ENCODE measurements at places on chromosomes 4 and X.

DNA sequence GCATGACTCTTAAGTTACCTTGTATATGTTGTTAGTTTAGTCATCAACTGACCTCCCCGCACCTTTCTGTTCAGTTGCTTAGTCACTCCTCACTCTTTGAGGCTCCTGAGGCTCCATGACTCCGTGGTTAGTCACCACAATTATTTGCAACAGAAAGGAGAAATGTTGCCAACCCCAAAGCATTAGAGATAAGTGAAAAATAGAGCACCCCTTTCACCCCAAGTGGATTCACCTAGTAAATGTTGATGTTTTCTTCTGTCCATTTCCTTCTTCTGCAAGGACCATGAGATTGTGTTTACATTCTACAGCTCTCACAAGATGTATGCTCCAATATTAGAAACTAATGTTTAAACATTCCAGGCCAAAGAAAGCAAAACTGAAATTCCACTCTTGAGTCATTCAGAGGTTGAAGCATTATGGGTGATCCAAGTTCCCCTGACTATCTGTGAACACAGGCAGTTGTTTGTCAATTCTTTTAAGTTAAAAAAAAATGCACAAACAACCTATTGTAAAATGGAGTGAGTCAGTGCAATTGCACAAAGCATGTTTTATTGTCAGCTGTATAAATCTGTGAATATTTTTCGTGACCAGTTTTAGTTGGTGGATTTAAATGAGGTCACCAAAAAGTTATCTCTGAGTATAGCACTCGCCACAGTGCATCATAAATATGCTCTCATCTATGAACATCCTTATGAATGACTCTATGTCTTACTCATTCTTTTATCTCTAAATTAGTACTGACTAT, 552.4 kb upstream of the MAGEB2 start:
- DNase-seq = peak; percentile 36

DNA sequence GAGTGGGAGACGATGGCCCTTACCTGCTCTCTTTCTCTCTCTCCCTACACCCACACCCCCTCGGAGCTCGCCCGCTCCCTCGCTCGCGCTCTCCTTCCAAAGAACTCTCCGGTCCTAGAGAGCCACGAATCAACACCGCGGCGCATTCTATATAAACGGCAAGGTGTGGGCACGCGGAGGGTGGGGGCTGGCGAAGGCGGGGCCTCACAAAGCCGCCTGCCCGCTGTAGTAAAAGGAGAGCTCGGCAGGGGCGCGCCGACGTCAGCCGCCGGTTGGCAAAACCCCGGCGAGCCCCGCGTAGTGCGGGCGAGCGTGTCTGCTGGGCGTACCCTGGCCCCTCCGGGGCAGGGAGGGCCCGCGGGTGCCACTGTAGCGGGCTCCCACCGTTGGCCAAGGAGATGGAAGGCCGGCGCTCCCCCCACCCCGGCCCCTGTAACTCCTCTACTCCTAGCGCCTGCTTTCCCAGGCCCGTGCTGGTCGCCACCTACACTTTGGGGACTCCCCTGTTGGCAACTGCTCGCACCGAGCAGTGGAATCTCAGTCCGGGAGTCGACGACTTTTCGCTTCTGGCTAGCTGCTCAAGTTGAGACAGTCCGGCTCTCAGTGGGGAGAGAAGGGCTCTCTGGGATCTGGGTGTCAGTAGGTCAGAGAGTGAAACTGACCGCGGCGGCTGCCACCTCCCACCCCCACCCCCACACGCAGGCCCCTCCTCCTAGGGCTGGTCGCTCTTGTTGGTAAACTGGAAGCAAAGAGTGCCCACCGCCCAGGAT, 325.5 kb upstream of the F9 start:
- DNase-seq = peak; percentile 62

DNA sequence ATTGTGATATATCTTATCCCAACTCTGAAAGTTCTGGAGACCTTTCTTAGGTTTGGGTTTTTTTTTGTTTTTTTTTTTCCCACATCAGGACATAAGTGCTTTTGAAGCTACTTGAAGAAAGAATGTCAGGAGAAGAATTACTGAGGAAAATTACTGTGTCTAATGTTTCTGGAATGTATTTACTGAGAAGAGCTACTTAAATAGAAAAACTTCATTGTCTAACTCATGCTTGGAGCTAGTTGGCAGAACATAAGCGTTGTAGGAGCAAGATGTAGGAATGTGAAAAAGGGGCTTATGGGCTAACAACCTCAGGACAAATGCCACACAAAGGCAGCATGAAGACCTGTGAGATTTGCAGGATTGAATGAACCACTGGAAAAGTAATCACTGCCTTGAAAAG, 166.6 kb upstream of the GLRA2 start:
- DNase-seq = peak; percentile 16

DNA sequence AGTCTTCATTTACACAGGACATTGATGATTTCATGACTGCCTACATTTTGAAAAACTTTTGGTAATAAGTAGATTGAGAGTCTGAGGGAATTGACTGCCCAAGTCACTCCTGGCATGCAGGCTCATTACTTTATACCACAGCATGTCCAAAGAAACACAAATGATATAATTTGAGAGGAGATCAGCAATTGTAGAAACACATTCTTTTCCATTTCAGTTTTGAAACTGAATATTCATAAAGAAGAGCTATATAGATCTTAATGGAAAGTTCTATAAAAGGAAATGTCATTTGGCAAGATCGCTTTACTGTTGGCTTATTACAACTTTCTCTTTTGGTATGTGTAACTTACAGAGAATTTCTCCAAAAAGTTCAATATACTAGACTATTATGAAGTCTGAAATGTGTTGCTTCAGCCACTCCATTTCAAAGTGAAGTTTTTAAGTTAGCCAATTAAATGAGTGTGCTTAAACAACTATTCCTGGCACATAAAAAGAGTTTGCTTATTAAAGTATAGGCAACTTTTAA, 158.0 kb downstream of the ARAP2 start:
- DNase-seq = no peak

DNA sequence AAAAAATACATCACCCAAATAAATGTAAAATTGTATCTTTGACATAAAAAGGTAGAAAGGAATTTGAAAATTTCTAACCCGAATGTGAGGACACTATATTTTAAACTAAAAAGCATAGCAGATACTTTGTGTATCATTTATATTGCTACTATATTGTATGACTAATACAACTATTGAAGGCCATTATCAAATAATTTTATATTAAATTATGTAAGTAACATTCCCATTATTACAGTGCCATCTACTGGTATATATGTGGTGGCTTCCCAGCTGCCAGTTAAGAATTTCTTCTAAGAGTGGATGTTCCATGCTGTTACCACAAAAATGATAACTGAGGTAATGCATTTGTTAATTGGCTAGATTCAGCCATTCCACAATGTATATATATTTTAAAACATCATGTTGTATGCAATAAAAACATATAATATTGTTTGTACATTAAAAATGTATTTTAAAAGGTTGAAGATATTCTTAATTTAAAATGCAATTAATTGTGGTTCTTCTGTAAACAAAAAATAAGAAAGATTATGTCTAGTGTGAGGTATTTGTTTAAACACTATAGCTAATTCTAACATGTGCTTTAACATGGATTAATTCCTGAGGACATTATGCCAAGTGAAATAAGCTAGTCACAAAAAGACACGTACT, 65.3 kb downstream of the EGF start:
- peak; percentile 54 for DNase-seq

DNA sequence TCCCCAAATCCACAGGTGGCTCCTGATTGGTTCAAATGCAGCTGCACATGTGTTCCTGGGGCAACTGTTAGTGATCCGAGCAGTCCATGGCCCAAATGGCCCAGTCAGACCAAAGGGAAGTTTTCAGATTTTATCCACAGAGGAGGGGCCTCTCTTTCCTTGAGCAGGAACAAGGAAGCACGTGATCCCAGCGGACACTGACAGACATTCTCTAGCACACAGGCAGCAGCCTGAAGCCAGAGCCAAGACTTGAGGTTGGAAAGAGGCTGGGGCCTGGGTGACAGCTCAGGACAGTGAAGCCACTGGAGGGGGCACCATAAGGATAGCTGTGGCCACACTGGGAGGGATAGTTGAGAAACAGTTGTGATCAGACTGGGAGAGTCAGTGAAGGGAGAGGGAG, 3.5 kb upstream of the ZFP92 start:
- no peak for DNase-seq

DNA sequence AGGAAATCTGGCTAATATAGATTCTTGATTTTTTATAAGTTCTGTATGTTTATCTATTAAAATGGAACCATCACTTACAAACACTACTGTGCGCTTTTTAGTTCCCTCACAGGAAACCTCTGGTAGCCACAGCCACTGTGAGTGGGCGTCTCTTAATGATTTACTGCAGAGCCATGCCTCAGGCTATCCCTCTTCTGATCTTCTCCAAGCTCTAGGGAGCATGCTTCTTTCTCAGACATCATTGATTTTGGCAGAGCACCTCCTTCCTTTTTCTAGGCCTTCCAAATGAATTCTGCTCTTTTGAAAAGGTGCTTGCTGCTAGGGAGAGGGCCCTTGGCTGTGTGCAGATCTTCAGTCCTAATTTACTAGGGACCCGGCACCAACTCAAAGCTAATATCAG, 61.1 kb upstream of the STS start:
- no peak for DNase-seq

GRCh38 chr4:10965196-10965595, 280.6 kb upstream of the CLNK start:
- no peak for DNase-seq

DNA sequence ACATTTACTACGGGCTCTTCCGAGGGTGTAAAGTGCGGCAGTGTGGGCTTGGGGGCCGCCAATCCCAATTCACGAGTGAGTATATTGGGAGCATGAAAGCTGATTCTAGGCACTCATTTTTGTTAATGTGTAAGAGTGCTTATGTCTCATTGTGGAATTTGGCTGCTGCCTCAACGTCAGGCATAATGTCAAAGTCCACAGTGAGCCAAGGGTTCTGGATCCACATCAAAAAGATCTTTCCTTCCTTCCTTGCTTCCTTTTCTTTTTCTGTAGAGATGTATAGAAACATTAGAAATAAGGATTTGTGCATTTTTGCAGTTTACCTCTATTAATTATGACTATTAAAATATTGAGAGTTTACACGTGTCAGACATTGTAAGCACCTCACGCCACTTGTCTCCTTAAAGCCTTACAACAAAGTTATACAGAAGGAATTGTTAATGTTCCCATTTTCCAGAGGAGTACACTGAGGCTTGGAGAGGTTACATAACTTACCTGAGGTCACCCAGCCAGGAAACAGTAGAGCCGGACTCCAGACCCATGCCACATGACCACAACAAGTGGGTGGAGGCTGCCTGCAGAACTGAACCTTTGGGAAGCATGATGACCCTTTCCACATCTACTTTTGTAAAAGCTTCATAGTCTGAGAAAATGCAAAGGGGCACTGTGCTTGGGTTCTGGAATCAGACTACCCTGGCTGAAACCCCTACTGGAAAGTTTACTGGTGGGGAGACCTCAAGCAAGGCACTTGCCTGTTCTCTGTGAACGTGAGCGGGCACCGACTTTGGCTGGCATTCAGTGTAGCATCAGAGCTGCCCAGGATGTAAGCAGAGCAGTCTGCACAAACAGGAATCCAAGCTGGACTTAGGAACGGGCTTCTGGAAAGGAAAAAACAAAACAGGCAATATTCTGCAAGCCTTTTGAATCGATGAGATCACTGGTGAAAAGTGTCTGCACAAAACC, 761 bp downstream of the CLRN2 start:
- no peak for DNase-seq

GRCh38 chr4:4800646-4801408, 58.6 kb upstream of the MSX1 start:
- peak; percentile 51 for DNase-seq

DNA sequence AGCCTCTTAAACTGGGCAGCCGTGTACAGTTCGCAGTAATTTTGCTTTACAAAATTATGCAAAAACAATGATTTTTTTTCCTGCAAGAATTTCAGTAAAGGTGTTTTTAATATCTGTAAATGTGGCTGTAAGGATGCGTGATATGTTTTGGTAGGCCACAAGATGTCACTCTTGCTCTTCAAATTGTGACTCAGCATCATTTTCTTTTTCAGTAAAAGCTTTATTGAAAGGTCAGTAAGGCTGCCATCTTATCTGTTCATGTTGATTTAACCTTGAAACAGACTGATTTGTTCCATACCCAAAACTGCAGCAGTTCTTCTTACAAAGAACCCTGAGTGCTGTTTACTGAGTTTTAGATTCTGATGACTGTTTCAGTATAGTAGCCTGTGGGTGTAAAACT, 39.9 kb downstream of the TXLNG start:
- DNase-seq = peak; percentile 18

GRCh38 chr4:11070813-11071212, 357.9 kb downstream of the HS3ST1 start:
- DNase-seq = no peak

- DNase-seq = no peak
Measured at GRCh38 chr4:26275281-26275680, 45.5 kb upstream of the RBPJ start.

DNA sequence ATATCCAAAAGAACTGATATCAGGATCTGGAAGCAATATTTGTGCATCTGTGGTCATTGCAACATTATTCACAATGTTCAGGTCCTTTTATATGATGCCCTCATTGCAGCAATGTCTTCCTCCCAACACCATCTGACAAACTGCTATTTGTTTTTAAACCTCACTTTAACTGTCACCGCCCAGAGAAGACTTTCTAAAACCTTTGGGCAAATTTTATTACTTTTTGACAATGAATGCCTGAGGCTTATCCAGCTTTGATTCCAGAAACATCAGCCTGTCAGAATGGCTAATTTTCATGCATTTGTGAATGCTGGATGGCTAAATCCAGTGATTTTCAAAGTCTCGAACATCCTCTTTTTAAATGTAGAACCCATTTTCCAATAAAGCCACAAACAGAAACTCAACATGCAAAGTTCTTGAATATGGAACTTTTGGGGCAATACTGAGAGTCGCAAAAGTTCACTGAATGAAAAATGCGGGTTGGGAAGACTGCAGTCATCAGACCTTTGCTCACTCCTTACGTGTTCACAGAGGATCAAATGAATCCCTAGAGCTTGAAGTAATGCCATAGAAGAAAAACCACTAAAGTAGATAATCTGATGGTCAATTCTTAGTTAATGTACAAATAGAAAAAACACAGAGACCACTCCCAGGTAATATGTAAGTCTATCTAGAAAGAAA, 10.5 kb downstream of the FGB start:
- DNase-seq = no peak

GRCh38 chr4:3771164-3771809, 5.1 kb downstream of the ADRA2C start:
- DNase-seq = no peak

GRCh38 chr4:92299152-92299551, 4.6 kb upstream of the GRID2 start:
- no peak for DNase-seq

DNA sequence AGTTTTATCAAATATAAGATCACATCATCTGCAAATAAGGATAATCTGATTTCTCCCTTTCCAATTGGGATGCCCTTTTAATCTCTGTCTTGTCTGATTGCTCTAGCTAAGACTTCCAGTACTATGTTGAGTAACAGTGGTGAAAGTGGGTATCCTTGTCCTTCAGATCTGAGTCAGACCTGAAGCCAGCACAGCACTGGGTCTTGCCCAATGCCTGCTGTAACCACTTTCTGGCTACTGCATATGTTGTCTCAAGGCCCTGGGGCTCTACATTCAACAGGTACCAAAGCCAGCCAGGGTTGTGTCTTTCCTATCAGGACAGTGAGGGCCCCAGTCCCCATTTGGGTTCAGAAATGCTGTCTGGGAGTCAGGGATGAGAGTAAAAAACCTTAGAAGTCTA, 90.3 kb downstream of the CYSLTR1 start:
- no peak for DNase-seq

GRCh38 chr4:152556283-152556682, 20.4 kb upstream of the FBXW7 start:
- DNase-seq = no peak

Data from AG20443 (cell line).